Stimulated activated naive CD4-positive, alpha-beta T cell treated with Interleukin-2 at 50 U/mL for 16 hours (primary cell): ENCODE measurements at places on chromosomes 11 and 22.

GRCh38 chr11:10414181-10414580 lies 40.9 kb upstream of the AMPD3 start:
- no peak for DNase-seq

GRCh38 chr11:78380615-78381051 lies 37.0 kb downstream of the GAB2 start:
- DNase-seq: no peak

DNA sequence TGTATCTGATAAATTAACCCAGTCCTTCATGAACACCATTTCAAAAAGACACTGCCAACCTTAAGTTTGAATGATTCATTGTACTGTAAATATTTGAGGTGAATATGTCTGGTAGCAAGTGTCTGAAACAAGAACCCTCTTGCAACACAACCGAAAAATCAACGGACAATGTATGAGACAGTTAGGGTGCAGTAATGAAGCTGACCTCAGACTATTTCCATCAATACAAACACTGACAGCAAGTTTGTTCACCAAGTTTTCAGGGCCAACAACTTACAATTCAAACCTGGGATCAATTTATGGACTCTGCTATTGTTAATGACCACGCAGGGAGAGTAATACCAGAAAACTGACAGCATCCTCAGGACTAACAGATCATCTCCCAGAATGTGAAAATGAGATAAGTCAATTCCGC lies 126.3 kb downstream of the CADM1 start:
- no peak for DNase-seq

- DNase-seq: no peak
These were observed 51.9 kb upstream of the MN1 start for GRCh38 chr22:27853424-27853823.

DNA sequence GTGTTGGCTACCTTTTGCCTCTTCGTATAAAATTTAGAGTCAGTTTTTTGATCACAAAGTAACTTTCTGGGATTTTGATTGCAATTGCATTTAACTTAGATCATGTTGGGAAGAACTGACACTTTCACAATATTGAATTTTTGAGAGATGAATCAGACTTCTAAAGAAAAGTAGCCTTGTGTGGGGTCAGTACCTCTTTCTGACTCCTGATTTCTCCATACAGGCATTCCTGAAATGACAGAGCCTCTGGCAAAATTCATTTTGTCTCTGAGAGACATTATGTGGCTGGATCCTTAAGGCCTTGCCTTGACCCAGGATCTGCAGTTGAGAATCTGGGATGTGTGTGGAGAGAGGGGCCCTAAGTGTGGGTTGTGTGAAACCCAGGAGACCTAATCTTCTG lies 37.8 kb downstream of the PPFIBP2 start:
- no peak for DNase-seq

DNA sequence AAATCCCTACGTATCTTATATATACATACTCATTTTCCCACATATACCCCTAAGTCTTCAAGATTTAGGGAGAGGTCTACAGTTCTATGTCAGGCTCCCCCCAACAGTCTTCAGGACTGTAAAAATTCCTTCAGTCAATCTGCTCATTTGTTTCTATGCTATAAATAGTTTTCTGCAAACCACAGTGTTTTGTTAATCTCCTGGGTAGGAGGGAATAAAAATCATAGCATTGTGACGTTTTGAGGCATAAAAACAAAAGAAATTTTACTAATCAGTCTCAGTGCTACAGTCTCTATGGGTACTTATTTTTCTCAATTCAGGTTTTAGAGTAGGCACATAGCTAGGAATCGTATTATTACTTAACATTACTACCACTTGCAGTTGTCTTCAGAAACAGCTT lies 552.8 kb upstream of the LRRC4C start:
- DNase-seq: no peak
